Stimulated activated CD4-positive, alpha-beta T cell treated with anti-CD3 and anti-CD28 coated beads, Interleukin-1b, Interleukin-23, amount 100 ng/mL, for 24 hours (primary cell): ENCODE measurements at places on chromosomes 2 and 18.

DNA sequence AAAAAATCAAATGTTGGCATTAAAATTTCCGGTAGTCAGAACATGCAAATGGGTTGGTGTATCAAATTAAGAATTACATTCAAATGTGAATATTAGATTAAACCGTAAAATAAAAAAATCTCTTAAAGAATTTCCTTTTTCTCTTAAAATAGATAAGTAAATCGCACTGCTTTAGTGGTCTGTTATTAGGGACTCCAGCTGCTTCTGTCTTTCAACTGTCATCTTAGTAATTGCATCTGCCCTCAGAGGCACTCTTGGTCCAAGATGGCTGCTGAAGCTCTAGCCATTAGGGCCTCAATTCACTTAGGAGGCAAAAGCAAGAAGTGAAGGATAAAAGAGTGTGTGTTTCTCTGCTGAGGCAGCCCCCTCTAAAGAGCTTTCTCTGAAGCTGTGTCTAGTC lies 132.4 kb downstream of the MGAT5 start:
- DNase-seq: no peak

- DNase-seq: no peak
These were observed at the start of gene CCDC195 for GRCh38 chr2:224716201-224716600. CCDC195 (minus strand) TSS chr2:224716365; CDS start chr2:224716365, 0 bp downstream.

- no peak for DNase-seq
These were observed 147.0 kb downstream of the ANTXR1 start for GRCh38 chr2:69159986-69160385.

DNA sequence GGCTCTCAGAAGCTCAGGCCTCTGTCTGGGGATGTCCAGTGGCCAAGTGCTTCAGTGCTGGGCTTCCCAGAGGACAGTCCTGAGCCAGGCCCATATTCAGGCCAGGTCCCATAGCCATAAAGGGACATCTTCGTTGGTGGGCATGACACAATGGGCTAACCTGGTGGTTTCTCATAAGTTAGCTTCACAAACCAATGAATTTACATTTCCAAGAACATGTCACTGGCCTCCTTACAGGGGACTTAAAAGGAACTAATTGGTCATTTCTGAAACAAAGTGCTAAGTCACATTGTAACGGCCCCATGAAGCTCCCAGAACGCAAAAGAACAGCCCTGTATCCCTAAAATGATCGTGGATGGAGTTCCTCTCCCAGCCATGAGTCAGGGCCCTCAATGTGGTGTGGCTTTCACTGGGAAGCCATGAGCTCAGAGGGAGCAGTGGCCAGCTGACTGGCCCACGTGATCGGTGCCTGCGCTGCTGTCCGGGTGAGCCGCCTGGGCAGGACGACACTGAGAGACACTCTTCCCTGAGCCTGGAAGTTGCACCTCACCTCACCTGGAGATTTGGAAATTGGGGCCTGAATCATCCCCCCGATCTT lies 163.7 kb upstream of the APCDD1 start:
- no peak for DNase-seq

DNA sequence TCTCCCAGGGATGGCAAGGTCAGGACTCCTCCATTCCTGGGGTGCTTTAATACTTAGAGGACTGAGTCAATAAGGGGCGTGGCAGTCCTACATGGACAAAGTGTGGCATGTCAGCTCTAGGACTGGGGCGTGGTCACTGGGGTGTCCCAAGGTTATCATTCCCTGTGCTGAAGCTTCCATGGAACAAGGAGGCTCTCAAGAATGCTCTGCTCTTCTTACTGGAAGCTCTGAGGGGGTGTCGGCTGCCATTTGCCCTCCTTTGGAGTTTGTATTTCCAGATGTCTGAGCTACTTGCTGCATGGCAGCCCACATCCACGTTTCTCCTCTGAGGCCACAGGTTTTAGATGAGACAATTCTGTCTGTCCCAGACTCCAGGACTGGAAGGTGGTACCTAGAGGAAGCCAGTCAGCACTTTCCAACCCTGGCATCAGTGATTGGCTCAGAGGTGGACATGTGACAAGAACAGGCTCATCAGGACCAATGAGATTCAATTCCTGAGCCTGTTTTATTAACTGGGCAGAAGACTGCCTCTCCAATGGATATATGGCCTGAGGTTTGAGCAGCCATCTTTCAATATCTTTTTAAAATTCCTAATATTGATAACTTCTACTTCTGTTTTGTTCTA lies 128.9 kb upstream of the ARL4C start:
- no peak for DNase-seq

- no peak for DNase-seq
These were observed 53.9 kb upstream of the CYTIP start for GRCh38 chr2:157497638-157498314.

DNA sequence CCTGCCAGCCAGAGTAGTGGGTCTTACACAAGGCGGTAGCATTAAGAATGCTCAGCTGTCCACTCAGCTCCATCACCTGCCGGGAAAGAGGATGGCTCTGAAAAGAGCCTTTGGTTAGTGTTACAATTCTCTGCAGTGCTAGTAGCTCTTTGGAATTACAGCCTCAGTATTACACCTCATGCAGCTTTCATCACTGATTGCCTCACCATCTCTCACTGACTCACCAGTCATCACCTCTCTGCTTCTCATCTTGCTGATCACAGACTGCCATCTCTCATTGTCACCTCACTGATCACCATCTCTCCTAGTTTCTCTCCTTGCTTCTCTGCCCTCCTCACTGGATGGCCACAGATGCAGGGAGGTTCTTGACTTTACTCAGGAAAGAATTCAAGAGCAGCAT lies 573.5 kb upstream of the SETBP1 start:
- DNase-seq: no peak
